NCI-H1930 (cell line): ENCODE measurements at places on chromosomes 7 and 10.

- DNase-seq, result no peak
These were observed 7.6 kb upstream of the DEPP1 start for GRCh38 chr10:44986179-44986578.

DNA sequence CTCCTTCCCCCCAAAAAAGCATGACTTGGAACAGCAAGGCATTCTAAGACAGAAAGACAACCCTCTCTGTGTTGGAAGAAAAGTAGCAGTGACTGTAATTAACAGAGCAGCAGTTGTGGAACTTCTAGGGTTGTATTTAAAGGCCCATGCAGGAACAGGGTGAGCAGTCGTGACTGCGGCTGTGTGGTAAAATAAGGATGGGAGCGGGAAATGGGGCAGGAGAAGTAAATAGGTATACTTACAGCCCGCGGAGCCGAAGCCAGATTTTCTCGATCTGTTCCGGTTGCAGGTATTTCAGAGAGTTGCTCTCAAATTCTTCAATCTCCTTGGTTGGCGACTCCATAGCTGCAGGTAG, 179 bp downstream of the PDE1C start:
- no peak for DNase-seq

DNA sequence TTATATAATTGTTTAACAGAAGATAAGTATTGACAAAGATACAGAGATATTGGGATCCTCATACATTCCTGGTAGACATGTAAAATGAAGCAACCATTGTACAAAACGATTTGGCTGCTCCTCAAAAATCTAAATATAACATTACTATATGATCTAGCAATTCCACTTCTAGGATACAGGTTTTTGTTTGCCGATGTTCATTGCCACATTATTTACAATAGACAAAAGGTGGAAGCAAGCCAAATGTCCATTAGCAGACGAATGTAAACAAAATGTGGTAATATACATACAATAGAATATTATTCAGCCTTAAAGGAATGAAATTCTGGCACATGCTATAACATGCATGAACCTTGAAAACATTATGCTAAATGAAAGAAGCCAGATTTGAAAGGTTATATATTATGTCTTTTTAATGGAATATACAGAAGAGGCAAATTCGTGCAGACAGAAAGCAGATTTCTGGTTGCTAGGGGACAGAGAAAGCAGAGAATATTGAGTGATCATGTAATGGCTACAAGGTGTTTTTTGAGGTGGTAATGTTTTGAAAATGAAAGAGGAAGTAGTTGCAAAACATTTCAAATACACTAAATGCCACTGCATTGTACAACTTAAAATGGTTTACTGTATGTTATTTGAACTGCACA, 44.9 kb downstream of the POLR1F start:
- no peak for DNase-seq

GRCh38 chr10:124740369-124741280, 3.6 kb downstream of the FAM53B start:
- DNase-seq, result no peak
